Right lung (tissue), 10 donors: ENCODE measurements at places on chromosomes 5 and 9. TPM values are rescaled to one million over a fixed set of nuclear protein-coding genes. Genes with fewer than 3 reads are reported as not detected.

DNA sequence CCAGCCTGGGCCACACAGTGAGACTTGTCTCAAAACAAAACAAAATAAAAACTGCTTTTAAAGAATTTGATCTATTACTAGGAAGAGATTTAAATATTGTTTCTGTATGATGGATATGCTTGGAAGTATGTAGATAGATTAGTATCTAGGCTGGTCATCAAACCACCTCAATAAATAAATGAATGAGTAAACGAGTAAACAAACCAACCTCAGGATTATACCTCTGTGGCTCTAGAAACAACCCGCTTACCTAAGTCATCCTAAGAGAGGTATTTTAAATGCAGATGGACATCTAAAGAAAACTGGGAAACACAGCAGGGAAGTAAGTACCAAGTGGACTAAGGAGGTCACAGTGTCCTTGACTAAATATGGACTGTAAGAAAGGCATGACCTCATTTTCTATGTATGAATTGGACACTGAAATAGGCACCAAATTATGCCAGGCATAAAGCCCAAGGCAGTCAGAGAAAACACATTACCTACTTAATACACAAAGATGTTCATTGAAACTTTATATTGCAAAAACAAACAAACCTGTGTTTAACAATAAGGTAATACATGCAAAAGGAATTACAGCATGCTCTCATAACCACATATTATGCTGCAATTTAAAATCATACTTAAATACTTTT lies 7.3 kb downstream of the ANKH start:
- DNase-seq = no peak

Gene SHOC1
- 0.43 TPM for polyA plus RNA-seq

- DNase-seq = no peak
Measured at GRCh38 chr9:13688990-13689600, 409.6 kb upstream of the MPDZ start.

- DNase-seq = no peak
Measured at GRCh38 chr9:97873425-97873824, 20.4 kb downstream of the FOXE1 start.

- no peak for DNase-seq
Measured at GRCh38 chr5:143142596-143143435, 260.7 kb downstream of the NR3C1 start.

DNA sequence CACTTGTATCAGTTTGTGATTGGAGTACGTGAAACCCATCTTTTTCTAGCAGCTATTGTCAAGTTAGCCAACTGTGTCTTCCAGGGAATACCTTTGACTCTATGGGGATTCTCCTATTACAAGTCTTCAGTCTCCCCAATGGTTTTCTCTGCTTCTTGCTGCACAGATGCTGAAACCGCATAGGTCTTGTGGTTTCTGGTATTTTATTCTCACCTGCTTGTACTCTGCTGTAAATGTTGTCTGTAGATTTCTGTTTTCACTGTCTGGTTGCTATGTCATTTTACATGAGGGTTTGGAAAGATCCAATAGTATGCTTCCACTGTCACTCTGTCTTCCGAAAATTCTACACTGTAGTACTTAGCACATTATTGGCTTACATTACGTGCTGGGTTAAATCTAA lies 1196.9 kb upstream of the C9orf72 start:
- DNase-seq = no peak

DNA sequence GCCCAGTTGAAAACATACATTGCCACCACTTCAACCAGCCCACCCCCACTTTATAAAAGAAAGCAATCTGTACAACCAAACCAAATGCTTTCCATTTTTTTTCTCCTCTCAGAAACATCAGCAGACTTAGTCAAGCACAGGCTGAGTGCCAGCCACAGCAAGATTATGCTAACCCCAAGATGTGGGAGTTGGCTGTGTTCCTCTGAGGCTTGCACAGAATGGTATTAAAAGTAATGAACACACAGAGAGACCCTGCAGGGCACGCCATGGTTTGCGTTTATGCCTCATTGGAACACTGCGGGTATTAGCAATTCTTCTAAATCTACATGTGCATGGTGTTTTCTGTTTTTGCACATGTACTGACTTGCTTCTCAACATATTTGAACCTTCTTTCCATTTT lies 419.9 kb upstream of the GRAMD2B start:
- peak; percentile 47 for DNase-seq

- DNase-seq = no peak
Measured at GRCh38 chr5:59562756-59563389, 330.7 kb downstream of the PDE4D start.

Gene C9orf50
- 0.52 TPM for polyA plus RNA-seq
